Progenitor cell of endocrine pancreas (in vitro differentiated cells): ENCODE measurements at places on chromosomes 11 and 22. TPM values are rescaled to one million over a fixed set of nuclear protein-coding genes. Genes with fewer than 3 reads are reported as not detected.

Gene CRYBA4
- not detected in 2 replicates for total RNA-seq

Gene BATF2
- total RNA-seq: 0.53 and 0.58 TPM in 2 replicates

- H3K27ac ChIP-seq: no peak overlapping the region
- H3K4me3 ChIP-seq: no peak overlapping the region
- H3K4me1 ChIP-seq: peaks cover 3% of the 10 kb centered on the region
- H3K27me3 ChIP-seq: no peaks in the 10 kb centered on the region
- H3K36me3 ChIP-seq: no peaks in the 10 kb centered on the region
These were observed 59.9 kb upstream of the C11orf58 start for GRCh38 chr11:16678466-16679116.

GRCh38 chr11:61554172-61554988 lies 26.5 kb downstream of the SYT7 start:
- peaks cover 10% of the 10 kb centered on the region for H3K4me1 ChIP-seq
- no peaks in the 10 kb centered on the region for H3K36me3 ChIP-seq
- no peak overlapping the region for H3K4me3 ChIP-seq

- no peaks in the 10 kb centered on the region for H3K27me3 ChIP-seq
- no peaks in the 10 kb centered on the region for H3K4me1 ChIP-seq
- H3K27ac ChIP-seq: peak overlapping the region; percentile 27
- H3K36me3 ChIP-seq: peaks cover 19% of the 10 kb centered on the region
- H3K4me3 ChIP-seq: no peak overlapping the region
These were observed 410.5 kb downstream of the CTTN start for GRCh38 chr11:70808686-70809375.

GRCh38 chr11:47724041-47724729 lies 9.0 kb upstream of the AGBL2 start:
- H3K4me3 ChIP-seq: no peak overlapping the region
- H3K4me1 ChIP-seq: peaks cover 3% of the 10 kb centered on the region
- peaks cover 38% of the 10 kb centered on the region for H3K36me3 ChIP-seq
- H3K27me3 ChIP-seq: no peaks in the 10 kb centered on the region
